ENCODE measurements at places on chromosomes 1 and 21. TPM values are rescaled to one million over a fixed set of nuclear protein-coding genes. Genes with fewer than 3 reads are reported as not detected.

- H3K36me3 ChIP-seq: no peaks in the 10 kb centered on the region
Observed at GRCh38 chr1:217091561-217091960, 368.3 kb upstream of the ESRRG start.

Gene S100A10
- total RNA-seq: 42.4 TPM

- H3K27me3 ChIP-seq: no peaks in the 10 kb centered on the region
- H3K4me3 ChIP-seq: no peak overlapping the region
- peaks cover 99% of the 10 kb centered on the region for H3K36me3 ChIP-seq
- no peaks in the 10 kb centered on the region for H3K4me1 ChIP-seq
- no peak for DNase-seq
Observed at GRCh38 chr1:39462074-39462473, 29.4 kb upstream of the BMP8A start.

Gene OLFML2B
- total RNA-seq: 3.7 TPM

- DNase-seq: no peak
- no peak overlapping the region for H3K4me3 ChIP-seq
- no peak overlapping the region for H3K27ac ChIP-seq
- peaks cover 3% of the 10 kb centered on the region for H3K4me1 ChIP-seq
- no peaks in the 10 kb centered on the region for H3K27me3 ChIP-seq
- H3K36me3 ChIP-seq: no peaks in the 10 kb centered on the region
Observed at GRCh38 chr1:232014941-232015340, 388.4 kb downstream of the DISC1 start.

Measured in A673 (cell line).